ENCODE measurements at places on chromosomes 3 and 15. TPM values are rescaled to one million over a fixed set of nuclear protein-coding genes. Genes with fewer than 3 reads are reported as not detected.

DNA sequence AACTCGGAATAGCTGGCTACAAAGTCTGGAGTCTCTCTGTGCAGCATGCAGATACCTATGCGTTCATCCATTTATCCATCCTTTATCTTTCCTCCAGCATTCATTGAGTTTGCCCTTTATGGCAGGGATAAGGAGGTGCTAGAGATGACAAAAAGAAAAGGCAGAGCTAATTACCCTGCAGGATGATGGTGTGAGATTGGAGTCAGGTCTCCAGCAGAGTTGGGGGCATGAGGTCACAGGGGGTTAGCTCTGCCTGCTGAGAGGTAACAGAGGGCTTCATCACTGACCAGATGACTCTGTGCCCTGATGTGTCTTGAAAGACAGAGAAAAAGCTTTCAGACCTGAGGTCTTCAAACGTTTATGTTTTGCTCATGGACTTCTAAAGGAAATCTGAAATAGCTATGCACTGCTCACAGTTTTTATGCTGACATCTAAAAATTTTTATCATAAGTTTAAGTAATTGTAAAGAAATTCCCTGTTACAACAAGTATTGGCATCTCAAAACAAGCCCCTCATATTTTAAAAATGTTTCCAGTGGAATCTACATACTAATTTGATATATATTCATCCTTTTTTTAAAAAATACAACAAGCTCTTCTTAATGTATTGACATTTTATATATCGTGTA, 132.3 kb upstream of the ANKRD28 start:
- H3K27me3 ChIP-seq, result no peaks in the 10 kb centered on the region
- H3K27ac ChIP-seq, result no peak overlapping the region
- H3K4me3 ChIP-seq, result no peak overlapping the region

KLF15 gene
- 0.32 TPM for total RNA-seq

NMNAT3 gene
- total RNA-seq, result 6.1 TPM

GRCh38 chr15:58755956-58756355, 6.4 kb upstream of the ADAM10 start:
- no peaks in the 10 kb centered on the region for H3K36me3 ChIP-seq
- no peaks in the 10 kb centered on the region for H3K4me1 ChIP-seq
- no peak overlapping the region for H3K4me3 ChIP-seq

GRCh38 chr3:46538803-46539442, 27.2 kb downstream of the LRRC2 start:
- peak overlapping the region; percentile 54 for H3K4me3 ChIP-seq
- H3K4me1 ChIP-seq, result peaks cover 60% of the 10 kb centered on the region
- DNase-seq, result peak; percentile 86
- H3K27ac ChIP-seq, result peak overlapping the region; percentile 83

DNA sequence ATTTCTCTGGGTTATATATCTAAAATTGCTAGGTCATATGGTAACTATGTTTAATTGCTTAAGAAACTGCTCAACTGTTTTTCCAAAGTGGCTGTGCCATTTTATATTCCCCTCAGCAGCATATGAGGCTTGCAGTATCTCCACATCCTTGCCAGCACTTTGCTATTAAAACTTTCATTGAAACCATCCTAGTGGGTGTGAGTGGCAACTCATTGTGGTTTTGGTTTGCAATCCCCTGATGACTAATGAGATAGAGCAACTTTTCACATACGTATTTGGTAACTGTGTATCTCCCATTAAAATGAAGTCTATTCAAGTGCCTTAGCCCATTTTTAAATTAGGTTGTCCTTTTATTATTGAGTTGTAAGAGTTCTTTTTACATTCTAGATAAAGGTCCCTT, 17.3 kb downstream of the KPNA1 start:
- H3K27ac ChIP-seq, result no peak overlapping the region
- H3K4me3 ChIP-seq, result no peak overlapping the region
- H3K36me3 ChIP-seq, result peaks cover 32% of the 10 kb centered on the region
- H3K27me3 ChIP-seq, result peaks cover 2% of the 10 kb centered on the region
- H3K4me1 ChIP-seq, result peaks cover 50% of the 10 kb centered on the region
- peak; percentile 58 for DNase-seq

ZPLD1 gene
- not detected for total RNA-seq

DNA sequence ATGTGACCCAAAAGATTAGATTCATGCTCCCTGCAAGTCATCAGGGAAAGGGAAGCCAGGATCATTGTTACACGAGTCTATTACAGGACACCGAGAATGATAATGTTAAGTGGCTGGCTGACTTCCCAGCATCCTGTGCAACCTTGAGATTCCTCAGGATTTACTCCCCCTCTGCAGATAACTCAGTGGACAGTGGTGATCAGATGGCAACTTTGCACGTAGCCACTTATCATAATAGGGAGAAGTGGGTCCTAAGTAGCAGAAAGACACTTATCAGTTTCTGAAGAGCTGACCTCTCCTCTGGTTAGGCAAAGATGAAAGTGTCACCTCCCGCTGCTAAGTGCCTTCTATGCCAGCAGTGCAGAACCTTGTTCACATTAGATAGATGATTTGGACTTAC, 6.7 kb upstream of the TMPRSS7 start:
- H3K36me3 ChIP-seq, result no peaks in the 10 kb centered on the region
- H3K4me3 ChIP-seq, result no peak overlapping the region
- DNase-seq, result no peak
- no peak overlapping the region for H3K27ac ChIP-seq

ROBO2 gene
- total RNA-seq, result not detected

DISP2 gene
- 0.02 TPM for total RNA-seq

- H3K4me3 ChIP-seq, result no peak overlapping the region
- H3K4me1 ChIP-seq, result no peaks in the 10 kb centered on the region
- DNase-seq, result no peak
- no peaks in the 10 kb centered on the region for H3K36me3 ChIP-seq
Measured at GRCh38 chr15:101048581-101049030, 129.4 kb downstream of the LRRK1 start.

GHSR gene
- not detected for total RNA-seq

DNA sequence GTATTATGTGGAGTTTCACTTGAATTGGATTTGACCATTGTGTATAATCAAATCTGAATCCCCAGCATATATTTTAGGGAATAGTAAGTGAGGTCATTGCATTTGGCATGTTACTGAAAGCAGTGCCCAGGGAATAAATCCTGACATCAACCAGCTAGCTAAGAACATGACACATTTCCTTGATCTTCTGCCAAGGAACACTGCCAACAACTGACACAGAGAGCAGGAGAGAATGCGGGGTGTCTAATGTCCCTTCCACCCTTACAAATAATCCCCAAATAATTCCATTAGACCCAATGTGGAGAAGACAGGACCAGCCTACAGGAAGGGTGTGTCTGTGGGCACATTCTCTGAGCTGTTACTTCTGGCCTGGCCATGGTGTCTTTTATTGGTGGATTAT, 30.6 kb upstream of the UBE3A start:
- no peak overlapping the region for H3K4me3 ChIP-seq
- H3K27ac ChIP-seq, result no peak overlapping the region
- DNase-seq, result no peak
- H3K36me3 ChIP-seq, result no peaks in the 10 kb centered on the region
- H3K4me1 ChIP-seq, result no peaks in the 10 kb centered on the region

DNA sequence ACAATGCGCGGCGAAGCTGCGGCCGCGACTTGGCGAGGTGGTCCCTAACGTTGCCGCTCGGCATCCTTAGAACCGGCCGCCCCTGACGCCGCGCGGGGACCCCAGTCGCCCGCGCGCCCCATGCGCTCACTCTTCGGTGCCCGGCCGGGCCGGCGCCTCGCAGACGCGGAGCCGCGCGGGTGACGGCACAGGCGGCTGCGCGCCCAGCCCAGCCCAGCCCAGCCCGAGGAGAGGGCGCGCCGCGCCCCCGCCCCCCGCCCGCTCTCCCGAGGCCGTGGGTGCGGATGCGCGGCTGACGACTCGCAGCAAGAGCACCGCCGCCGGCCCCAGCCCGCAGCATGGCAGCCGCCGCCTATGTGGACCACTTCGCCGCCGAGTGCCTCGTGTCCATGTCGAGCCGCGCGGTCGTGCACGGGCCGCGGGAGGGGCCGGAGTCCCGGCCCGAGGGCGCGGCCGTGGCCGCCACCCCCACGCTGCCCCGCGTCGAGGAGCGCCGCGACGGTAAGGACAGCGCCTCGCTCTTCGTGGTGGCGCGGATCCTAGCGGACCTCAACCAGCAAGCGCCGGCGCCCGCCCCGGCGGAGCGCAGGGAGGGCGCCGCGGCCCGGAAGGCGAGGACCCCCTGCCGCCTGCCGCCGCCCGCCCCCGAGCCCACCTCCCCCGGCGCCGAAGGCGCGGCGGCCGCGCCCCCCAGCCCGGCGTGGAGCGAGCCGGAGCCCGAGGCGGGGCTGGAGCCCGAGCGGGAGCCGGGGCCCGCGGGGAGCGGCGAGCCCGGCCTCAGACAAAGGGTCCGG, 437 bp downstream of the KLF13 start:
- H3K36me3 ChIP-seq, result peaks cover 22% of the 10 kb centered on the region
- peaks cover 45% of the 10 kb centered on the region for H3K4me1 ChIP-seq
- H3K4me3 ChIP-seq, result peak overlapping the region; percentile 54
- no peak overlapping the region for H3K27ac ChIP-seq
- no peaks in the 10 kb centered on the region for H3K27me3 ChIP-seq
- DNase-seq, result peak; percentile 85

PLSCR4 gene
- total RNA-seq, result not detected

GATM gene
- total RNA-seq, result 2.5 TPM

SPATA12 gene
- not detected for total RNA-seq

EPHA6 gene
- total RNA-seq, result not detected

SLC12A1 gene
- not detected for total RNA-seq

Measured in activated CD4-positive, alpha-beta T cell treated with anti-CD3 and anti-CD28 coated beads for 36 hours (primary cell).